Ovary (tissue), 10 donors: ENCODE measurements at places on chromosomes 1 and 21. TPM values are rescaled to one million over a fixed set of nuclear protein-coding genes. Genes with fewer than 3 reads are reported as not detected.

AMPD1 gene
- total RNA-seq, result not detected

RGS7 gene
- not detected for total RNA-seq

LRRC39 gene
- total RNA-seq, result 0.63 TPM

DNA sequence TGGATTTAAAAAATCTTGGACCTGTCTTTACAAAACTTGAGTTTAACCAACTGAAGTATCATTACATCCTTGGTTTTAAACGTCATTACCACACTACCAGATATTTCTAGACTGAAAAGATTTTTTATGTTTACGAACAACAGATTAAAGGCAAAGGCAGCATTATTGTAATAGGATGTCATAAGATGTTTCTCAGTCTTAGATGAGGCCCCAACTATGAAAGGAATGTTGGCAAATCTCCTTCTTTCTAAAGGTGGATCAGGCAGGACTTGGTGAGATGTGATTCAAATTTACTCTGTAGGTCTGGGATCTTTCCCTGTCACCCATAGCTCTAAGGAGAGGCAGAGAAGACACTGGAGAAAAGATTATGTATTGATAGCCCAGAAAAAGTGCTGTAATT is 417.9 kb downstream of the PTBP2 start:
- no peak for DNase-seq

DNA sequence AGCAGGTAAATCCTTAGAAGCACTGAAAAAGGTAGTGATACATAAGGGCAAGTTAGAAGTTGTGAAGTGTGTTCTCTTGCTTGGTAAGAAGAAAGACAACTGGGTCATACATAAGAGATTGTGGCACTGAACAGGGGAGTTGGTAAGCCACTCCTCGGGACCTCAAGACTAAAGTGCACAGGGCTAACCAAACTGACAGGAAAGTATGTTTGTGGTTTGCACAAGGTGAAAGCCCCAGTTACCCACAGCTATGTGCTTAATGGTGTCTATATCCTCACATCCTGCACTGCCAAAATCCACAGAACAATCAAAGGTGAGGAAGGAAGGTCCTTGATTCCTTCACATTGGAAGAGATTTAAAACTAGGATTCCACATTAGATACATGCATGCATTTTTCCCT is 276.5 kb downstream of the DNM3 start:
- no peak for DNase-seq

- DNase-seq, result no peak
These were observed 32.7 kb upstream of the WASF2 start for GRCh38 chr1:27522432-27523336.

GRCh38 chr1:36116901-36117300 is 8.1 kb downstream of the COL8A2 start:
- DNase-seq, result no peak

DNA sequence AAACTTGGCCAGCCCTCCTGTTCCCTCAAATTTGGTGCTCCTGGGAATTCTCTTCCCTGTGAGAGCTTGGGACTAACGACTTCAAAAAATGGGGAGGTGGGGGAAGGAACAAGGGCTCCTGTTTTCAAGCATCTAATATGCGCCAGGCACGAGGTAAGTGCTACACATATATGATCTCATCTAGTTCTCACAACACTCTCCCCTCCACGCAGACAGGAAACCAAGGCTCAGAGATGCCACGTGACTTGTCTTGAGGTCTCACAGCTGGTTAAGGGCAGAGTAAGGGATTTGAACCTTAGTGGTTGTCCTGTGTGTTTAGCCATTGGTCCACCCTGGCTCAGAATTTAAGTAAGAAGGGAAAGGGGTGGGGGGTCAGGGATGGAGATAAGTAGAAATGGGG is 125.9 kb downstream of the DMRTB1 start:
- DNase-seq, result no peak

- DNase-seq, result no peak
These were observed 33.5 kb downstream of the SYF2 start for GRCh38 chr1:25198663-25199252.

DNA sequence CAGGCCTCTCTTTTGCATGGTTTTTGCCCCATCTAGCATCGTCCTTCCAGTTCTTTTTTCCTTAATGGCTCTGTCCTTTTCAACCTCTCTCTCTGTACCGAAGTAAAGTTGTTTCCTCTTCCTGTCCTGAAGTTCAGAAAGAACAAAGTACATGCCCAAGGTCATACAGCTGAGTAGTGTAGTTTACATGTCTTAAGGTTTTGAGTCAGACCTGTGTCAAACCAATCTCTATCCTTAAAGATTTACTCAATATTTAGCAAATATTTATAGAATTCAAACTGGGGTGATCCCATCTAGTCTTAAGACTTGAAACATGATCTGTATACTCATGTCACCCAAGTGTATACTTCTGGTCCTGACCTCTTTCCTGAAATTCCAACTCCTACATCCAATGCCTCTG is 118.7 kb upstream of the SGIP1 start:
- DNase-seq, result no peak

DNA sequence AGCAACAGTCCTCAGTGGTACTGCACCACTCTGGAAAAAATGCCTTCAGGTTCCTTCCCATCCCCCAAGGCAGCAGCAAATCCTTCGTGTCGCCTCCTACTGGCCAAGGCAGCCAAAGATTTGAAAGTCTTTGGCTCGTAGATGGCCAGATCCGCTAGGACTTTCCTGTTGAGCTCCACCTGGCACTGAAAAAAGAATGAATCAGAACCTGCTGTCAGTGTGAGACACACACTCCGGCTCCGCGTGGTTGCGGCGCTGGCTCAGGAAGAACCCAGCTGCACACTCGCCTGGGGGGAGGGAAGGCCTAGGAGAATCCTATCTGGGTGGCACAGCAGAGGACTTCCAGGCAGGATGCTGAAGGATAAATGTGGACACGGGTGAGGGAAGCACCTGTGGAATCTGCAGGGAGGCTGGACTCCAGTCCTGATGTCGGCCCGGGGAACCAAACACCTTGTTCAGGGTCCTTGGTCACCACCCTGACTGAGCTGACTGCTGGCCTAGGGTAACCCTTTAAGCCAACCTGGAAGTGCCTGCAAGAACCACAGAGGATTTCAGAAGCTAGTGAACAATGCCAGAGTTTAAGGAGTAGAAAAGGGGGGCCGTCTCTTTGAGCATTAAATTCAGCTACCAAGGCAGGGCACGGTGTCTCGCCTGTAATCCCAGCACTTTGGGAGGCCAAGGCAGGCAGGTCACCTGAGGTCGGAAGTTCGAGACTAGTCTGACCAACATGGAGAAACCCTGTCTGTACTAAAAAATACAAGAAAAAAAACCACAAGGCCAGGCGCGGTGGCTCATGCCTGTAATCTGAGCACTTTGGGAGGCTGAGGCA is 3.2 kb upstream of the CCNL2 start:
- DNase-seq, result no peak

DNA sequence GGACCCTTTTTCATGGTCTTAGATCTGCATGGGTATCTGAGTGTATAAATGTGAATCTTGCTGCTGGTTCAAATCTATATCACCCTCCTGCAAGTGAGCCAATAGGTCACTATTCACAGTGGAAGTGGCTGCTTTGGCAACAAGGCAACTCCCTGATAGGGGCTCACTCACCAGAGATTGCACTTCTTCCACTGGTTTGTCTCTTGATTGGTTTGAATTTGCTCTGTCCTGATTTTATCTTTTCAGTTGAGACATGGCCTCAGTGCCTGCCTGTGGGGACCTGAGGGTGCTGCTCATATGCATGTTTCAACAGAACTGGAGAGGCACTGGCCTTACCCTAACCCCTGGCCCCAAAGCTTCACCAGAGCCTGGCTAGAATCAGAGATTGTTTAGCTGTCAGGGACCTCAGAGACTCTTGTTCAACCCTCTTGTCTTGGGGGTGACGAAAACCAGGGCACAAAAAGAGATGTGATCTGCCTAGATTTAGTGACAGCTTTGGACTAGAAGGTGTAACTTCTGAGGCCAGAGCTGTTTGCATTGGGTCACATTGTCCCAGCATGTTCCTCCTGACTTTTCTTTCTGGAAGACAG is 16.9 kb downstream of the AVPR1B start:
- no peak for DNase-seq
